Effector memory CD4-positive, alpha-beta T cell (primary cell): ENCODE measurements at places on chromosomes 6 and 20.

DNA sequence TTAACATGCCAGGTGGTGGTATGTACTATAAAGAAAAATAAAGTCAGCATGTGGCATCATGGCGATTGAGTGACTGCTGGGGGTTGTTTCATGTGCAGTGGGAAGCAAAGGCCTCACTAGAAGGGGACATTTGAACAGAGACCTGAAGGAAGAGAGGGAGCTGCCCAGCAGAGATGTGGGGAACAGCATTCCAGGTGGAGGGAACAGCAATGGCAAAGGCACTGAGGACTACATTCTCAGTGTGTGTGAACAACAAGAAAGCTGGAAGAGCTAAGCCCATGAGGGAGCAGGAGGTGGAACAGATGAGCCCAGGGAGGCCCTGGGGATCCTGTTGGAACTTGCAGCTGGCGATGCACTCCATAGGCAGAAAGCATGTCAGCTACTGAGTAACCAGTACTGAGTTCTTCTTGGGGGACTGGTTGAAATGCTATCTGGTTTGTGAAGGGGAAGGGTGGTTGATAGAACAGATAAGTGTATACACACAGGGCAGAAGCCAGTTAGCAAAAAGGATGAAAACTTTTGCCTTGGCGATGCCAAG, 29.2 kb downstream of the NOX3 start:
- DNase-seq: no peak

- DNase-seq: no peak
Observed at GRCh38 chr6:23181356-23182110, 612.2 kb downstream of the HDGFL1 start.

- DNase-seq: no peak
Observed at GRCh38 chr6:85496856-85497255, 47.0 kb downstream of the NT5E start.

DNA sequence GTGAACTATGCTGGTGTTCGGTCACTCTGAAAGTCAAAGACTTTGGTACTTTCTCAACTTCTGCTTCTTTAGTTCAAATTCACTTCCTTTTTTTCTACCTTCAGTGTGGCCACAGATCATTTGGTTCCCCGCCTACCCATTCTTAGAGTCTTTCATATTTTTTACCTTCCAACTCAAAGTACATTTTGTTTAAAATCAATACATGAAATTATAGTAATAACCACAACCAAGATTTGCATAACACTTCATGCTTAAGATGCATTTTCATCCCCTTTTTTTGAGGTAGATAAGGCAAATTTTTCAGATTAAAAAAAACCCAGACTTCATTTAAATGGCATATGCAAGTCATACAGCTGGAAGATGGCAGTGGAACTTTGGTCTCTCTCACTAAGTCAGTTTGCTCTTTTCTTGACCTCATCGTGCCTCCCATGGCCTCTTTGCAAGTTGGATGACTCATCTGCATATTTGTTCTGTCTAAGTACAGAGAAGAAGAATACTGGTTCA, 11.9 kb upstream of the CNR1 start:
- DNase-seq: no peak

GRCh38 chr6:39808964-39809363, 16.8 kb downstream of the DAAM2 start:
- DNase-seq: no peak

GRCh38 chr6:45419571-45420082, 41.9 kb upstream of the SUPT3H start:
- peak; percentile 27 for DNase-seq

DNA sequence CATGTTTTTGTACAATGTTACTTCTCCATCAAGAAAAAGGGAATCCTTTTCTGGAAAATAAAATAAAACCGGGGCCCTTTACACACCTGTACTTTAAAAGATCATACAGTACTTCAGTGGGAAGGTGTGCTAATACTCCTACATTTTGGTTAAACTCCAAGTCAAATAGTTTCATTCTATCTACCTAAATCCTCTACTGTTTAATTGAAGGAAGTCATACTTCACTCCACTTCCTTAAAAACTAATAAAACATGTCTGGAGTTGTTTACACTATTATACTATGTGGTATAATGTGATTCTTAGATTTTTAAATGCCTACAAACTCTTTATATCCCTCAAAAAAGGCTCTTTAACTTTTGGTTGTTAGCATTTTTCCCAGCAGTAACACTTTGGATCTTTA, 18.6 kb upstream of the HBS1L start:
- DNase-seq: no peak

DNA sequence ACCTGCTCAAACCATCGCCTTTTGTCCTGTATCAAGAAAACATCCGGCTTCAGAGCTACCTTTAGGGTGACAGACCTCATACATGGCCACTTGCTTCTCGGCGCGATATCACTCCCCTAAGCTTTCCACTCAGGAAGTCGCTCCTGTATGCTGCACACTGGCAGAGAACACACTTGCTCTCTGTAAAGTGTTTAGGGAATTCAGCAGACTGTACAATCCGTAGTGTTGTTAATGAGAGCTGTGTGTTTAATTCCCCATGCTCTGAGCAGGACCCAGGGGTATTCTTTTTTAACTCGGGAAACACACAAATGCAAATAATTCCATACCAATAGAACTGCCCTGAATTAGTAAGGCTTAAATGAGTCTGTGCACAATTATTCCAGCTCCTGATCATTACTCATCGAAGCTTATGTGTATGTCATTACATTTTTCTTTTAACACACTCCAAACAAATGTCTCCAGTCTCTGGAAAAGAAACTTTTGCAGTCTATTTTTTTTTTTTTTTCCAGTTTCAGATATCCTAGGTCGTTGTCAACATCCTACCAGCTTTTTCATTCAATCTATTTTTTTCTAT, 338.7 kb upstream of the ARID1B start:
- DNase-seq: no peak

DNA sequence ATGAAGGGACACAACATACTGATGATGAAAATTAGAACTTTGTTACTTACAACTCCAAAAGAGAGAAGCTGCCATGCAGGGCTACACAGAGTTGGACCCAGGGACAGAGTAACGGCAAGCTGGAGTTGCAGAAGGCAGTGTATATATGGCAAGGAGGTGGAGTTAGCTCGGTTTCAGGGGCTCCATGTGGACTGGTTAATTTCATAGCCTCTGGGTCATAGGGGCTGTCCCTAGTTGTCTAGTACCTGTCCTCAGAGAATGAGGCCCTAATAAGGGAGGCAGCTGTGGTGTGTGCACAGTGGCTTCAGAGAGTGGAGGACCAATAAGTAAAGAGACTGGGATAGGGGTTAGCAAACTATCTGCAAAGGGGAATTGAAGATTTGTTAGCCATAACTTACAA, 7.9 kb upstream of the ZSCAN12 start:
- no peak for DNase-seq

DNA sequence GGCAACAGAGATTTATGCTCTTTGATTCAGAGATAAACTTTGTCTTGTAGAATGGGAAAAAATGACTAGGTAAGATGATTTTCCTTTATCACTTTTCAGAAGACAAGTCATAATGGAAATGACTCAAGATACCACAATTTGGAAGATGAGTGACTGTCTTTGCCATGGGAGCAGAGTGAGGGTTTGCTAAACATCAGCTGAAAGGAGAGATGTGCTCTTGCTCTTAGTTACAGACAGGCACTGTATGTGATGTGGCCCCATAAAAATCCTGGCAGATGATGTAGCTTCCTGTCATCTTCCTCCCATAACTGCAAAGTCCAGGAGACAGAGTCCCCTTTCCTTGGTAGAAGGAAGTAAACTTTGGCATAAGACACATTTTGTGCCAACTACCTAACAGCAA, 47.6 kb downstream of the BACH2 start:
- no peak for DNase-seq

GRCh38 chr20:22471156-22471836, 113.1 kb downstream of the FOXA2 start:
- no peak for DNase-seq

DNA sequence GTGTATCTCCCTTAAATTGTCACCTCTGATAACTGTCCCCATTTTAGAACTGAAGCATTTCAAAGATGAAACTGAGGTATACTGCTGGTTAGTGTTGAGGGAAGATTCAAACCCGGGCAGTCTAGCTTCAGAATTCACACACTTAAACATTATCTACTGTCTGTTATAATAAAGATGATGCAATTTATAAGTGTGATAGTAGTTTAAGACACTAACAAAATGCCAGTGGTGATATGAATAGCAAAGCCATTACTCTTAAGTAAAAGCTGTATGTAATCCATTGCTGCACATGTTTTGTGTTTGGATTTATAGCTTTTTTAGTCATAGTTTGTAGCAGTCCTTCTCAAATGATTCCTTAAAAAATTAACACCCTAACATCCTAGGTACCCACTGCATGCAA, 19.8 kb downstream of the USP45 start:
- no peak for DNase-seq

- no peak for DNase-seq
Observed at GRCh38 chr6:110509617-110510241, 33.3 kb upstream of the SLC22A16 start.

DNA sequence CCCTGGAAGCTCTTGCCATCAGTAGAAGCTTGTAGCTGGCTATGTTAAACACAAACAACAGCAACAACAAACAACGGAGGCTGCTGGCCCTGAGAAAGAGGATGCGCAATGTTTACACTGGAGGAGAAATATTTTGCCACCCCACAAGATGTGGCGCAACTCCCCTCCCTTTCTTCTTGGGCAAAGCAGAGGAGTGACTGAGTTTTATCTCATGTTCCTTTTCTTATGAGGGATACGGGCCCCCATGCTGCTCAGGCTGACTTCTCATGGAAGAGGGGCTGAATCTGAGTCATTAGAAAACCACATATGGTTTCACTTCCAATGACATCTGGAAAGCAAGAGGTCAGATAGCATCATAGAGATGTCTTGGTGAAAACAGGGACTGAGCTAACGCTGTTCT, 75.9 kb upstream of the HDDC2 start:
- DNase-seq: no peak

DNA sequence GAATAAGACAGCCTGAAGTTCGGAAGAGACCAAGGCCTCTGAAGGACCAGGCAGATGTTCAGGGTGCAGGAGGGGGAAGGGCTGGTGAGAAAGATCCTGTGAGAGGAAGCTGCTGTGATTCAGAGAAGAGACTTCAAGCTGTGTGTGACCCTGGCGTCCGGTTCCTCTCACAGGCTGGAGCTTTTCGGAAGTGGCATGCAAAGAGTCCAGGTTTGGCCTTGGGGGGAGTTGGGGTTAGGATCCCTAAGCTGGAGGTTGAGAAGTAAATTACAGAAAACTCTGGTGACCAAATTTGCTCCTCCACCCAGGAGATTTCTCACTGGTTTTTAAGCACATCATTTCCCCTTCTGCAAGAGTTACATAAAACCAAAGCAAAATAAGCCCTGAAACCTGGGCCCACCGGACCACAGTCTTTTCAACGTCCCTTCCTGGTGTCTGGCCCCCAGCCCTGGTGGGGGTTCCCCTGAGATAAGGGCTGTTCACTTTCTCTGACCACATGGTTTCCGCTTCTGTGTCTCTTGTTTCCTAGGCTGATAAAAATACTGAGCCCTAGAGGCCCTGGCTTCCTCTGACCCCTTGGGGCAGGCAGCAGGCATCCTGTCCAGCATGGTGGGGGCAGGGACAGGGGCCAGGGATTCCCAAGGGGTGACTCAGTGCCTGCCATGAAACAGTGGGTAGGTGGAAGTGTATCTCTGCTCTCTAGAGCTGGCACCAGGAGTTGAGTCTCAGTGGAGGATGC, 12.0 kb upstream of the LTA start:
- DNase-seq: no peak

GRCh38 chr6:736657-737446, 43.9 kb upstream of the EXOC2 start:
- DNase-seq: no peak

GRCh38 chr6:88880021-88880420, 83.4 kb downstream of the RNGTT start:
- DNase-seq: no peak

- DNase-seq: no peak
Observed at GRCh38 chr20:57996936-57997890, 231.2 kb downstream of the ANKRD60 start.

- no peak for DNase-seq
Observed at GRCh38 chr6:101286146-101286545, 107.4 kb upstream of the GRIK2 start.

GRCh38 chr6:16654701-16655100, 106.6 kb downstream of the ATXN1 start:
- no peak for DNase-seq

GRCh38 chr6:66226109-66226508, 519.1 kb upstream of the EYS start:
- DNase-seq: no peak

DNA sequence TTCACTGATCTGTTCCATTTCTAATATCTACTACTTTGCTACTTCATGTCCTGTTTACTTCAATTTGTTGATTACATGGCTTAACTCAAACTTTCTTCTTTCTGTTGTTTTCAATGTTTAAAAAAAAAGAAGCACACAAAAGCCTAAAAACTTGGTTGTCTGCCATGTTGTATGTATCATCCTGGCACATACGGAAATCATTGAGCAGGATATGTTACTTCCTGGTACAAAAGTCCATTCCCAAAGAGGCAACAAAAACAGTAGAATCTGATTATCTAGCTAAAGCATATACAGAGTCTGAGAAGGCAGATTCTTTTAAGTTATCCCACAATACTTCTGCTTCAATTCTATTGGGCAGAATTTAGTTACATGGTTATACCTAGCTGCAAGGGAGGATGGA, 14.5 kb upstream of the COL12A1 start:
- no peak for DNase-seq

DNA sequence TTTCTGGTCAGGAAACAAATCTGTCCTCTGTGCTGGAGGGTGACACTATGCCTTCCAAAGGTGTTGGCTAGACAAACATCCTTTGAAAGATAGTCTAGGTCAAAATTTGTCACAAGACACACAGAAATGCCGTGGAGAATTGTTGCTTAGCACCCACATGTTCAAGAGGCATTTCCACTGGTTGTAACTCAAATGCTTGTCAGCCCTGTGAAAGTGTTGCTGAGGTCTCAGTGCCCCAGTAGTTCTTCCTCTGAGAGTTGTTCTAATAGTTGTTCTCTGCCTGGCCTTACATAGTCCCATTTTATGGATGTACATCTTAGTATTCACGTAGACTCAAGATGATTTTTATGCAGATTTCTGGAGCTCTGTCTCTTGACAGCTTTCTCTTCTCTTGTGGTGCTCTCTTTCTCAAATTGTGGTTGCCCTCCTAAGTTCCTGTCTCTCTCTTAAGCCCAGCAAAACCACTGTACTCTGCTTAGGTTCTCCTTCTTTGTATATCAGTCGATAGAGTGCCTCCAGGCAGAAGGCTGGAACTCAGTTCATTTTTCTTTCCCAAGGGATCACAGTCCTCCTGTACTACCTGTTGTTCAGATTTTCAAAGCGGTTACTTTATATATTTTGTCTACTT, 39.5 kb upstream of the REV3L start:
- no peak for DNase-seq

DNA sequence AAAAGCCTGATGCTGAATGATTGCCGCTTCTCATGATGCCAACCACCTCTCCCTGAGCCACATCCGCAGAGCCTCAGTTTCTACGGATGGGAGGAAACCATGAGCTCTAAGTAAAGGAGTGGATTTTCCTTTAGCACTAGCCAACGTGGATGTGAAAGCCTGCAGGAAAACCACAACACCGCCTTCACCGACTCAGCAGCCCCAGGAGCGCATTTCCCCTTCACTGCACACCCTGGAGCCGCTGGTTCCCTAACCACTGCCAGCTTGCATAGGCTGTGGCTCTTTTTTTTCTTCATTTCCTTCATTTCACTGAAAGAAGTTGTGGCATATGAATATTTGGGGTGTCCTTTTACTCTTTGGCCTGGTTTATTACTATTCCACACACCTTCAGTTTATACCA, 50.5 kb upstream of the SSTR4 start:
- DNase-seq: no peak

GRCh38 chr20:6157345-6157744, 34.5 kb upstream of the FERMT1 start:
- no peak for DNase-seq

- no peak for DNase-seq
Observed at GRCh38 chr6:5786969-5787720, 219.6 kb downstream of the NRN1 start.
